Nasal cavity respiratory epithelium epithelial cell of viscerocranial mucosa (primary cell): ENCODE measurements at places on chromosomes 3 and 15. TPM values are rescaled to one million over a fixed set of nuclear protein-coding genes. Genes with fewer than 3 reads are reported as not detected.

Gene ACKR2
- 0.68 and 1.6 TPM in 2 replicates for total RNA-seq

Gene IGSF10
- under 0.01 TPM in 2 replicates for total RNA-seq

Gene SMCO1
- not detected in 2 replicates for total RNA-seq

Gene CIB1
- total RNA-seq: 27.0 and 30.8 TPM in 2 replicates

Gene MNS1
- not detected in 2 replicates for total RNA-seq

Gene CHRNB4
- total RNA-seq: under 0.01 and 0.21 TPM in 2 replicates

Gene KLHL24
- total RNA-seq: 42.0 and 109 TPM in 2 replicates
